ENCODE measurements at places on chromosomes 3 and 15.

- DNase-seq: peak; percentile 24
Measured at GRCh38 chr15:60605879-60606307, 127.0 kb upstream of the ICE2 start.

DNA sequence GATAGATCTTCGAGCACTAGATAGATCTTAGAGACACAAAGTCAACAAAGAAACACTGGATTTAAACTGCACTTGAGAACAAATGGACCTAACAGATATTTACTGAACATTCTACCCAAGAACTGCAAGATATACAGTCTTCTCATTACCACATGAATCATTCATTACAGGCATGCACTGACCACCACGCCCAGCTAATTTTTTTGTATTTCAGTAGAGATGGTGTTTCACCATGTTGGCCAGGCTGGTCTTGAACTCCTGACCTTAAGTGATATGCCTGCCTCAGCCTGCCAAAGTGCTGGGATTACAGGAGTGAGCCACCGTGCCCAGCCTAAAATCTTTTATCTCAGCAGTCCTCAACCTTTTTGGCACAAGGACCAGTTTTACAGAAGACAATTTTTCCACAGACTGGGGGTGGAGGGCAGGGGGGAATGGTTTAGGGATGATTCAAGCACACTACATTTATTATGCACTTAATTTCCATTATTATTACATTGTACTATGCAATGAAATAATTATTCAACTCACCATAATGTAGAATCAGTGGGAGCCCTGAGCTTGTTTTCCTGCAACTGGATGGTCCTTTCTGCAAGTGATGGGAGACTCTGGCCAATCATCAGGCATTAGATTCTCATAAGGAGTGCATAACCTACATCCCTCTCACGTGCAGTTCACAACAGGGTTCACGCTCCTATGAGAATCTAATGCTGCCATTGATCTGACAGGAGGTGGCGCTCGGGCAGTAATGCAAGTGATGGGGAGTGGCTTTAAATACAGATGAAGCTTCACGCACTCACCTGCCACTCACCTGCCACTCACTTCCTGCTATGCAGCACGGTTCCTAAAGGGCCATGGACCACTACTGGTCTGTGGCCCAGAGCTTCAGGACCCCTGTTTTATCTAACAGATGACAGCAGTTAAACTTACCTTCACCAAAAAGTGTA, 21.7 kb downstream of the CSNK1G1 start:
- DNase-seq: no peak

GRCh38 chr3:104503022-104503421, 863.7 kb upstream of the ALCAM start:
- no peak for DNase-seq

- no peak for DNase-seq
Measured at GRCh38 chr3:84444726-84445521, 513.9 kb upstream of the CADM2 start.

DNA sequence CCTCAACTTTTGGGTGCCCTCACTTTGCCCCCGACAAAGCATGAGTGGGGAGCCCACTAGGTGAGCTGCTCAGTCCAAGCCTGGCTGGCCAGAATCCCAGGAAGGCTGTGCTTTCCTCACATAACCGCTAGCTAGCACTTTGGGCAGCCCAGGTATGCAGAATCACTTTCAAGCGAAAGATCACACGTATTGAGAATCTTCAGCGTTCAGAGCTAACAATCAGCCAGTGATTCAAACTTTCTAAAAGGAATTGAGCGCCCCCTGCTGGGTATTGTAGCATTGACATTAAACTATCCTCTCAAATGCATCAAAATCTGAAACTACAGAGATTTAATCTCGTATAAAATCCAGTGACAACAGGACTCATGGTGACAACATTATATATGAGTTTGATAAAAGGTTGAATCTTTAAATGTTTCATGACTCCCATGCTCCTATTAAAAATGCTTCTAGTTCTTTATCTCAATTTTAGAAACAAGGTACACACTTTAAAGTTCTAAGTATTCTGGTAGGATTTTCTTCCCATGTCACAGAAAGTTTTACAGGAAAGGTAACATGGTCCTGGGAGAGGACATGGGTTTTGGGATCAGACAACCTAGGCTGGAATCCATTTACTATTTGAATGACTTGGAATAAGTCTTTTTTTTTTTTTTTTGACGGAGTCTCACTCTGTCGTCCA, 11.8 kb downstream of the ANAPC13 start:
- DNase-seq: peak; percentile 44
